ENCODE measurements at places on chromosomes 1 and 21.

DNA sequence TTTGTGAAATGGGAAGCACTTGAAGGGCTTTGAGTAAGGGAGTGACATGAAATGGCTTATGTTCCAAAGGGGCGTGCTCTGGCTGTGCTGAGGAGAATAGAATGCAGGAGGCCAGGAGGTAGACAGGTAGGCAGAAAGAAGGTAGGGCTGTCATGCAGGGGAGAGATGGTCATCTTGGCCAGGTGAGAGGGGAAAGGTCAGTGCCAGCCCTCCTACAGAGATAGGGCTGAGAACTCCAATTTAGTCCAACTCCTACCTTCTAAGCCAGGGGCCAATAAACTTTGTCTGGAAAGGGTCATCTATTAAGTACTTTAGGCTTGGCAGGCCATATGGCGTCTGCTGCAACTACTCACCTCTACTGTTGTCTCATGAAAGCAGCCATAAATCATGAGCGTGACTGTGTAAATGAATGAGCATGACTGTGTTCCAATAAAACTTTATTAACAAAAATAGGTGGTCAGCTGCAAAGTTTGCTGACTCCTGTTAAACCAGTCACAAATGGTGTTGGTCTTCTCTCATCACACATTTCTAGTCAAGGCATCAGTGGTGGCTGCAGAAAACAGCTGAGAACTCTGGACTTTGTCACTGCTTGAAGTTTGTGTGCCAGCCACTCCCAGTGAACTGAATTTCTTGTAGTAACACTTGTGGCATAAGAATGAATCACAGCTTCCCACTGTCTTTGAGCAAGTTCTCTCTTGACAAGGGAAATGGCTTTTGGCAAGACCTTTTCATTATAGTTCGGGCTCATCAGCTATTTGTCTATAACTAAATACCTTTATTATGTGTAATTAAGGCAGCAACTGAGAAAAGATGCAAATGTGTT is 32.0 kb upstream of the CD2 start:
- H3K27ac ChIP-seq, result no peak overlapping the region
- H3K4me1 ChIP-seq, result no peaks in the 10 kb centered on the region
- H3K4me3 ChIP-seq, result no peak overlapping the region
- no peaks in the 10 kb centered on the region for H3K36me3 ChIP-seq

- H3K4me3 ChIP-seq, result no peak overlapping the region
- H3K27ac ChIP-seq, result no peak overlapping the region
- no peaks in the 10 kb centered on the region for H3K27me3 ChIP-seq
- H3K36me3 ChIP-seq, result no peaks in the 10 kb centered on the region
- no peaks in the 10 kb centered on the region for H3K4me1 ChIP-seq
These were observed 1643.1 kb upstream of the B3GALT2 start for GRCh38 chr1:194829492-194829891.

DNA sequence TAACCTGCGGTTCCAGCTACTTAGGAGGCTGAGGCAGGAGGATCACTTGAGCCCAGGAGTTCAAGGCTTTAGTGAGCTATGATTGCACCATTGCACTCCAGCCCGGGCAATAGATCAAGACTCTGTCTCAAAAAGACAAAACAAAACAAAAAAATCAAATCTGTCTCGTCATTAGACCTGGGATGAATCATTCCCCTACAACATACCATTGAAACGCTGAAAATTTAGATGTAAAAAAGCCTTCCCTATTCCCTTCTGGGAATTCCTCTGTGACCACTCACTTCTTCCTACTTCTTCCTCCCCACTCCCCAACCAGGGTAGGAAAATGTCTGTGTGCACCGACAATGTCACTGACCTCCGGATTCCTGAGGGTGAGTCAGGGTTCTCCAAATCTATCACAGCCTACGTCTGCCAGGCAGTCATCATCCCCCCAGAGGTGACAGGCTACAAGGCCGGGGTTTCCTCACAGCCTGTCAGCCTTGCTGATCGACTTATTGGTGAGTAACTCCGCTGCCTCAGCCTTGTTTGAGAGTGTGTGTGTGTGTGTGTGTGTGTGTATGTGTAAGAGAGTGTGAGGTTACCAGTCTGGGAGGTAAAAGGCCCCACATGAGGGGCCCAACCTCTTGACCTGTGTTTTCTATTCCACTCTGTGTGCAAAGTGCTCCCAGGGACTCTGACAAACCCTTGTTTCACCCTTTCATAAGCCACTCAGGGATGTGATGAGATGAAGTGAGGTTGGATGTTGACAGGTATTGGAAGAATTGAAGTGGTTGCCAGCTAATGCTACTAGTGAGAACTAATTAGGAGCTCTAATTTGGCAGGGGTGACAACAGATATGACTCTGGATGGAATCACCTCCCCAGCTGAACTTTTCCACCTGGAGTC is 16.3 kb upstream of the SARS1 start:
- no peaks in the 10 kb centered on the region for H3K36me3 ChIP-seq
- peaks cover 3% of the 10 kb centered on the region for H3K4me1 ChIP-seq
- peak; percentile 83 for DNase-seq
- peak overlapping the region; percentile 76 for H3K27ac ChIP-seq

DNA sequence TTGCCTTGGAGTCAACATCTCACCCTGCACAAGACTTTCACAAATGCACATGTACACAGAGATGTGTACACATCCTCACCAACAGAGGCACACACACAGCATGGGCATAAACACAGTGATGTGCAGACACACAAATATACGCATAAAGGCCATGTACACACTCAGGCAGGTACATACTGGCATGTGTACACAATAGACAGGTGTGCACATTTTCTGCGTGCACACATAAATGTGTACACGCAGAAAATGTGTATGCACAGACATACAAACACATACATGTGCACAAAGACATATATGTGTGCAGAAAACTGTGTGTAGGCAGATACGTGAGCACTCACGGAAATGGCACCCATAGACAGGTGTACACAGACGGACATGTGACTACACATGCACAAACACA is 85.3 kb upstream of the ZBTB40 start:
- no peaks in the 10 kb centered on the region for H3K36me3 ChIP-seq
- no peak overlapping the region for H3K27ac ChIP-seq
- no peaks in the 10 kb centered on the region for H3K27me3 ChIP-seq
- no peak for DNase-seq
- H3K4me3 ChIP-seq, result no peak overlapping the region

DNA sequence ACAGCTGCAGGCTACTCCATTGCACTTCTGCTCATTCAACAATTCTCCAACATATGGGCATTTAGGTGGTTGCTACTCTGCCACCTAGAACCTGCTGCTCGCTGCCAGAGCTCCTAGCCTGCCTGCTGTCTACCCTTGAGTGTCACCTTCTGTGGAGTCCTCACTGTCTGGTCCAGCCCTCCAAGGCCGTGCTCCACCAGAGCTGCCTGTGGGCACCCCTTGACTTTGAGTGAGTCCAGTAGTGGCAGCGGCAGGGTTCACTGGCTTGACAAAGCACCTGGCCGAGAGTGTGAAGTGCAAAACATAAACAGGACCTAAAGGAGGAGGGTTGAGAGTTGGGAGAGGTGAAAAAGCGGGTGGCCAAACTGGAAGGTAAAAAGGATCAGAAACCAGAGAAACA is 120.3 kb upstream of the DNAH14 start:
- H3K27me3 ChIP-seq, result no peaks in the 10 kb centered on the region
- H3K27ac ChIP-seq, result no peak overlapping the region
- H3K4me1 ChIP-seq, result no peaks in the 10 kb centered on the region
- H3K4me3 ChIP-seq, result no peak overlapping the region
- no peak for DNase-seq
